ENCODE measurements at places on chromosomes 11 and 22.

- no peak for DNase-seq
Observed at GRCh38 chr11:131378931-131379330, 8.5 kb downstream of the NTM start.

DNA sequence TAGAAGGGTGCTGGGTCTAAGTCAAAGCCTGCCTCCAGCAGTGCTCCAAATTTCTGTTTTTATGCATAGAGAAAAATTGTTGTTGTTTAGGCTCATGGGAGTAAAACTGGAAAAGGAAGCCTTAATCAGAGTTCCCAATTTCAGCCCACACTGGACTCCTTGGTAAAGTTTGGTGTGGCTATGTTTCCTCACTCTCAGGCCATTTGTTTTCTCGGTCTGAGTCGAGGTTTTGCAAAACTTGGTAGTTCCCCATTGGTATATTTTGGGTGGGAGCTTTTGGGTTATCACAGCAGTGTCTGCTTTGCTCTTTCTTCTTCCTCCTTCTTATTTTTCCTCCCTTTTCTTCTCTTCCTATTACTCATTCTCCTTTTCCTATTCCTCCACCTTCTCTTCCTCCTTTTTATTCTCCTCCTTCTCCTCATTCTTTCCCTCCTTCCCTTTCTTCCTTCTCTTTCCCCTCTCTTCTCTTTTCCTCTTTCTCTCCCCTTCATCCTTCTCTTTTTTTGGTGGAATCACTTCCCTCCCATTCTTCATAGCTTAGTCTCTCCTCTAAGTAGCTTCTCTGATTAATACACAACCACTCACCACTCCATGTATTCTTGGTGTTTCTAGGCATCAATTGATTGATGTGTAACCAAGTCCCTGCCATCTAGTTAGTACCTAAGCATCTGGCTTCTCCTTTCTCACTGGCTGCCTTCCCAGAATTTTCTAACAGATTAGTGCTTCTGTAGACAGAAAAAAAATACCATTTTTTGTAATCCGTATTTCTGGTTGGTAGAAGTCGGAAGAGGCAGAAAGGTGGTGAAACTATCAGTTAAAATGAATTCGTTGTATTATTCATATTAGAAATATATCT lies 10.1 kb downstream of the SLC5A1 start:
- DNase-seq: no peak

- no peak for DNase-seq
Observed at GRCh38 chr11:134252346-134253187, 585 bp downstream of the THYN1 start.

DNA sequence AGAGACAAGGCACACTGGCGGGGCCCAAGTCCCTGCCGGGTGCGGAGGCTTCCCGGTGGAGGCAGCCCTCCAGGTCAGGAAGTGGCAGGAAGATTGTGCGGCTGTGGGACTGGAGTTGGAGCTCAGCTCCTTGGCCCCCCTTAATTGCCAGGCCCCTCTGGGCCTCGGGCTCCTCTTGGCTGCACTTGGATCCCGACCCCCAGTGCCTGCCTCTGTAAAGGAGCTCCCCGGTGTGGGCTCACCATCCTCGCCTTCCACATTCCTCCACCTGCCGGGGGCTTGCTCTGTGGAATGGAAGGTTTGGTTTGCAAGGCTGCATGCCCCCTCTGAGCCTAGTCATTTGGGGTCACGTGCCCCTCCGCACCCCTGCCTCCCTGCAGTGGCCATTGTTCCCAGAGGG lies 38.1 kb upstream of the COMT start:
- DNase-seq: no peak

GRCh38 chr22:17371448-17371847 lies 2.2 kb downstream of the CECR2 start:
- no peak for DNase-seq

DNA sequence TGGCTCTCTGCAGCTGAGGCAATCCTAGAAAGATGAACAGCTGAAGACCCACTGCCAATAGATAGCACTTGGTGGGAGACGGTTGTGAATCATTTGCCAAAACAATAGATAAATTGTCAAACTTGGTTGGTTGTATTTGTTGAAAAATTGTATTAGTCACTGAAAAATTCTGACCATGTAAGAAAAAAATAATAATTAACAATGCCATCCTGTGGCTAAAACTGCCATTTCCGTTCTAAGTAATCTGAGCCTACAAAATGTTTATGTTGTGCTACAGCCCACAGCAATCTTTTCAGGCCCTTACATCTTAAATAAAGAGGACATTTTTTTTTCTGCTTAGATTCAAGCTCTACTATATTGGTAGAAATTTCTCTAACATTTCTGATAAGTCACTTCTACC lies 103.2 kb upstream of the ANO3 start:
- no peak for DNase-seq
